Left renal pelvis (tissue), 4 donors: ENCODE measurements at places on chromosomes 1 and 21.

DNA sequence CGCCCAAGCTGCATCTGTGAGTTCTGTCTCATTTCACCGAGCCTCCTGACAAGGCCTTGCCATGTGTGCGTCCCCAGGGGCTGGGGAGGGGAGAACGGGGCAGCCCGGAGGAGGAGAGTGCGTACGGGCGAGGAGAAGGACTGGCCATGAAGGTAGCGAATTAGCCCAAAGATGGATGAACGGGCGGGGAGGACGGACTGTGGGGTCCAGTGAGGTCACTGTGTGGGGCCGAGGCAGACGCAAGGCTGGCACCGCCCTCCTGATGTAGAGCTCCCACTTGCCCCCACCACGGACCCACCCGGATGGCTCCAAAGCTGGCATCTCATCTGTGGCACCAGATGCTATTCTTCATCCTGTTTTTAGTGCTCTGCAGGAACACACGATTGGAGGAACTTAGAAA lies 330.4 kb downstream of the AJAP1 start:
- DNase-seq = no peak

DNA sequence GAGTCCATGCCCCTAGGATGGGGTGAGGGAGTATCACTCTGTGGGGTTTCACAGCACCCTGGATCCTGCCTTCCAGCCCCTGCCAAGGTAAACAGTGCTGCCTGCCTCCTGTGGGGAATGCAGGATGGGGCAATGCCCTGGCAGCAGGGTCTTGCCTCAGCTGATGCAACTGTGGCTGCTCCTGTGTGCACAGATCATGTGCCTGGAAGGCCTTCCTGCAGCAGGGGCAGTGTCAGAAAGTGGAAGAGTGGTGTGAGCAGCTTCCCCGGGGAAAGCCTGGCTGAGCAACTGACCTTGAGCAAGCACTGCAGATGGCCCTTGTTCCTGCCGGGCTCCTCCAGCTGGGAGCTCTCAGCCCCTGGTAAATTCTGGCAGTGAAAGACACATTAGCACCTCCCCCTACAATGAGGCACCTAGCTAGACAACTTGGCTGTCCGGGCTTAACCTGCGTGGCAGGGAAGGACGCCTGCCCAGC lies 9.9 kb downstream of the TOR3A start:
- DNase-seq = no peak

GRCh38 chr1:34587761-34588160 lies 167.1 kb upstream of the GJB5 start:
- DNase-seq = no peak

DNA sequence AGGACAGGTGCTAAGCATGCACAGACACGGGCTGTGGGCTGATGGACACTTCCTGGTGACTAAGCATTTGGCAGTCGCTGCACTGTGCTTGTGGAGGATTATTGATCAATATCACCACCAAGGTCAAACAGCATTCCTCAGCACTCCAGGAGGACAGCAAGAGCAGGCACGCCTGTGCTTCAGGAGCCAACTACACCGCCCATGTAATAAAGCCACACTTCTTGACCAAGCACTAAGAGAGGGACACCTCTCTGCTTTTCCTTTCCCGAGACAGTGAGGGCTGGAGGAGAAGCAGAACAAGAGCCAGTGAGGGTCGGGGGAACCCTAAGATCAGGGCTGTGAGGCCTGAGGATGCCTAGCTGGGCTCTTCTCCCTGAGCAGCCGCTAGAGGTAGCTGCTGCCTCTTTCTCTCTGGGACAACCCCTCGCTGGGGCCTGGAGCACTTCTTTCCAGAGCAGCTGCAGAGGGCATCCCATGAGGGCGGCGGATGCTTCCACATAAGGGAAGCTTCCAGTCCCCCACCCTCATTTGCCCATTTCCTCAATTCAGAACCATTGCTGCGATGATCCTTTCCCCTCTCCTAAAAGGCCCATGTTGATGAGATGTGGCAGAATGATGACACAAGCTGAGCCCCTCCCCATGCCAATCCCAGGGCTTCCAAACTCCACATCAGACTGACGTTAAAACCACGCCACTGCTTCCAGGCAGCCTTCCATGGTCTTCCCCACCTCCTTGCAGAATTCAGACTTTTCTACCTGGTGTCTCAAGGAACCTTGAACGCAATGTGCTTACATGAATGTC lies 19.1 kb downstream of the RAB7B start:
- DNase-seq = no peak

GRCh38 chr1:145995148-145995881 lies 1.1 kb downstream of the TXNIP start:
- DNase-seq = no peak

- DNase-seq = no peak
Observed at GRCh38 chr1:198638894-198639635, at the start of gene PTPRC. PTPRC (plus strand) TSS chr1:198639040; CDS start chr1:198639269, 229 bp downstream.

GRCh38 chr21:46374761-46375389 lies 50.9 kb downstream of the PCNT start:
- no peak for DNase-seq

GRCh38 chr1:94597701-94598100 lies 56.1 kb upstream of the F3 start:
- no peak for DNase-seq

DNA sequence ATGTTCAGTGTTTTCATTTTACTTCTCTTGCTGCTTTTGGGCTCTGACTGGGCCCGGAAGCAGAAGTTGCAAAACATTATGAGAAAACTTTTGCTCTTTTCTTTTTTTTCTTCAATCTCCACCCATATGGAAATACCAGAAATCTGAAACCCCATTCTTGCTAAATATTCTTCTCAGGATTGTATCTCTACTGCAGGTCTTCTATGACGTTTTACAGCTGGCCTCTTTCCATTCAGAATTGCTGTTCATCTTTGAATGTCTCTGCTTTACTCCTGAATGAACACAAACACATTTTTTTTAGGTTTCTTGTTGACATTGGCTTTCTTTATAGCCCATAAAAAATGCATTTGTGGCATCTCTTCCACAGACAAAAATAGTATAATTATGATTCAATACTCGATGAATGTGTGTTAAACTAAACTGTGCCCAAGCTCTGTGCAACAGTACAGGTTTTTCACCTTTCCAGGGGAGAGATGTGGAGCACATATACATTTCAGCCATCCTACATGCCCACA lies 18.8 kb downstream of the PTPRC start:
- no peak for DNase-seq

GRCh38 chr1:232164078-232164963 lies 465.6 kb downstream of the SIPA1L2 start:
- no peak for DNase-seq

DNA sequence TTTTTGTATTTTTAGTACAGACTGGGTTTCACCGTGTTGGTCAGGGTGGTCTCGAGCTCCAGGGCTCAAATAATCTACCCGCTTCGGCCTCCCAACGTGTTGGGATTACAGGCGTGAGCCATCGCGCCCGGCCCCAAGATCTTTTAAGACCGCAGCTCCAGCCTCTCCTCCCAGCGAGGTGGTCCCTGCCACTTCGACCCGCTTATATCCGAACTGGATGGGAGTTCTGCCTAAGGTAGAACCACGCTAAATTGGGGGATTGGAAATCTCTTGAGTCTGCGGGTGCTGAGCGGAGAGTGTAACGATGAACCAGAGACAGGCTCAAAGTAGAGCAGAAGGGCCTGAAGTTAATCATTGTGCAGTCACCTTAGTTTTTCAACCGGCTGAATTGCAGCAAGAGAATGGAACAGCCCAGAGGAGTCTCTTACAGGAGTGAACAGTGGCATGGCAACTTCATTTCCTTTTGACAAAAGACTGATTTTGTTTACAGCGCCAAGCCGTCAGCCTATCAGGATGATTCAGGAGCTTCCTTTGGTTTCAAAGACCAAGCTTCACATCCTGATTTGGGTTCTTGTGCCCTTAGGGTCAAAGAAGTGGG lies 726 bp upstream of the CYB5R1 start:
- DNase-seq = no peak

- DNase-seq = no peak
Observed at GRCh38 chr1:28176492-28177470, at the start of gene PTAFR. PTAFR (minus strand) TSS chr1:28176690; CDS start chr1:28151021, 25,669 bp downstream.

DNA sequence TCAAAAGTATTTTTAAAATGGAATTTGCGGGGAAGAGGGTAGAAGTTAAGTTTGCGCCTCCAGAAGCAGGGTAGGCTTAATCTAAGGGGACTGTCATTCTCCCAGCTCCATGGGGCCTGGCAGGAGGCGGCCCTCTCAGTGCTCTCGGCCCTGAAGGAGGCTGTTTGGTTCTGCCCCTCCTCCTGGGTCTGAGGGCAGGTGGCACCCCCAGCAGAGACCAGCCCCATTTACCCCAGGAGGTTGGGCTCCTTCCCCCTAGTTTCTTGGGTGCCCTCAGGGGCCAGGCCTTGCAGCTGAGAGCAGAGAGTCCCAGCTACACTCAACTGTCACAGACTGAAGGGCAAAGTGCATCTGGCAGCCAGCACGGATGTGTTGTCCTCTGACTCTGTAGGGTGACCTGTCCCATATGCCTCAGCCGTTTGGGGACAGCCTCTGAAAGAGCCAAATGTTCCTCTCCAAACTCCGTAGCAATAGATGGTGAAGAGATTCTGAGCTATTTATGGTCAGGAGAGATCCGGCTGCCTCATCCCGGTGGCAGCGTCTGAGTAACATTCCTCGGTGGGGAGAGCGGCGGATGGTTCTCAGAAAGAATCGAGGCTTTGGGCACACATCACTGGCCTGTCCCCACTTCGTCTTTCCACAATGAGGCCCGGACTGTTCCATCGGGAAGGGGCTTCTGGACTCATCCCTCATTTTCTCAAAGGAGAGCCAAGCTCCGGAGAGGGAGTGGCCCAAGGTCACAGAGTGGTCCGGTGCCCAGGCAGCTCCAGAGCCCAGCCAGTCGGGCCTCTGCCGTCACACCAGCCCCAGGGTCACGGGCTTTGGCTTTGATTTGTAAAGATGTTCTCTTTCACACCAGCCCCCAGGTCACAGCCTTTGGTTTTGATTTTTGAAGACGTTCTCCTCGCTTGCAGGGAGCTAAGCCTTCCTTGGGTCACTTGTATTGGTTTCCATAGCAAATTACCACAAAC lies 424.2 kb upstream of the VAMP3 start:
- no peak for DNase-seq

DNA sequence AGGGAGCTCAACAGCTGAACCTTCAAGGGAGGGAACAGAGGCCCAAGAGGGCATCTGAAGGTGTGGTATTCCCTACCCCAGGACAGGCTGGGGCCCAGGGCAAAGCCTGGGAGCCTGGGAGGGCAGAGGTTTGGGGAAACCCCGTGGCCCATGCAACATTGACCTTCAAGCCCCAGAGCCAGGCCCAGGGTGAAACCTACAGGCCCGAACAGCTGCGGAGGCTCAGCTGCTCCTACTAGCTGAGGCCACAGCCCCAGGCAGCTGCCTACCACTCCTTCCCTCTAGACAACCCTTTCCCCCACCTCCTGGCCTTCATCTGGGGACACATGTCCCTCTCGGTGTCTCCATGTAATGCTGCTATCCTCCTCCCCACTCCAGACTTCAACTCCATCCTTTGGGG lies 3.2 kb downstream of the LAD1 start:
- DNase-seq = no peak

GRCh38 chr21:45326169-45326851 lies 38.6 kb upstream of the POFUT2 start:
- DNase-seq = no peak

DNA sequence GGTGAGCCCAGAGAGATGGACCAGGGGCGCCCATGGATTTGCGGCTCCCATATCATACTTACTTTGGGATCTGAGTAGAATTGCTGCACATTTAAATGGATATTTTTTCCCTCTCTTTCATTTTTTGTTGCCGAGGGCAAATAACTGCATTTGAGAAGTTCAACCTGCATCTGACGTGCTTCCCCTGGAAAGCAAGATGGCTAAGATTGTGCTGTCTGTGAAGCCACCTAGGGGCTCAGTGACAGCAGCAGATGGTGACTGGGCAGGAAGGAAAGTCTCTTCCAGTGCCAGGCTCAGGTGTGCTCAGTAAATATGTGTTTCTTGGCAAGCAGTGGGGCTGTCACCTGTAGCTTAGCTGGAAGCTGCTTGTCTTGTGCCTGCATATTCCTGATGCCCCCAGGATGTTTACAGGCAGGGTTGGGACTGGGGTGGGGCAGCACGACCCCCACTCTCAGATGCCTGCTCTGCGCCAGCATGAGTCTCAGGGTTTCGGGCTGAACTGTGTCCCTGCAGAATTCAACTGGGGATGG lies 59.8 kb upstream of the ETV3 start:
- DNase-seq = no peak

- no peak for DNase-seq
Observed at GRCh38 chr1:60681095-60681860, 401.1 kb upstream of the NFIA start.

DNA sequence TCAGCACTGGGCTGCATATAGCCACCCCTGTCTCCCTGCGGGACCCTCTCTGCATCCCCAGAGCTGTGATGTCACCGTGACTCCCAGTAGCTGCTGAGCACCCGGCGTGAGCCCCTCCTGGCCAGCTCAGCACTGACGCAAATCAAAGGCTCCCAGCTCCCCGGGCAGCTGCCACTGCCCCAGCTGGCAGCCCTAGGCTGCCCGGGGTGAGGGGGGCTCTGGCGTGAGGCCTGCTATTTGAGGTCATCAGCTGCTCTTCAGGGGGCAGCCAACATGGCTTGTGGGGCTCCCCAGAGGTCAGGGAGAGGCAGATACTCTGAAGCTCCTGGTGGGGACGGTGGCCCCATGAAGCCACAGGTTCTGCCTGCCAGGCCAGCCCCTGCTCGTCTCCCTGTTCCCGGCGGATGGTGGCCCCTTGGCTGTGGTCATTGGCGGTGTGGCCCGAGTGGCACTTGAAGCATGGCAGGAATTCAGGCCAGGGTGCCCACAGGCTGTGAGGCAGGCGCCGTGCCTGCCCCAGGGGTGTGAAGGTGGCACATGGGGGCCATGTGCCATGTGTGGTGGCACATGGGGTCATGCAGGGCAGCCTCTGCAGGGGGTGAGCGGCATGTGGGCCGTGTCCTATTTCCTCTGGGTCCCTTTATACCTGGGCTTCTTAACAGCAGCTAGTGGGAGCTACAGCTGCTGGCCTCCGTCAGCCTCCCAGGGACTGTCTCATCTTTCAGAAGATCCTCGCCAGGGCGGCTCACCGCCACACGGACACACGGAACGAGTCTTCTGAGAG lies 85.4 kb downstream of the SIK1 start:
- DNase-seq = no peak

DNA sequence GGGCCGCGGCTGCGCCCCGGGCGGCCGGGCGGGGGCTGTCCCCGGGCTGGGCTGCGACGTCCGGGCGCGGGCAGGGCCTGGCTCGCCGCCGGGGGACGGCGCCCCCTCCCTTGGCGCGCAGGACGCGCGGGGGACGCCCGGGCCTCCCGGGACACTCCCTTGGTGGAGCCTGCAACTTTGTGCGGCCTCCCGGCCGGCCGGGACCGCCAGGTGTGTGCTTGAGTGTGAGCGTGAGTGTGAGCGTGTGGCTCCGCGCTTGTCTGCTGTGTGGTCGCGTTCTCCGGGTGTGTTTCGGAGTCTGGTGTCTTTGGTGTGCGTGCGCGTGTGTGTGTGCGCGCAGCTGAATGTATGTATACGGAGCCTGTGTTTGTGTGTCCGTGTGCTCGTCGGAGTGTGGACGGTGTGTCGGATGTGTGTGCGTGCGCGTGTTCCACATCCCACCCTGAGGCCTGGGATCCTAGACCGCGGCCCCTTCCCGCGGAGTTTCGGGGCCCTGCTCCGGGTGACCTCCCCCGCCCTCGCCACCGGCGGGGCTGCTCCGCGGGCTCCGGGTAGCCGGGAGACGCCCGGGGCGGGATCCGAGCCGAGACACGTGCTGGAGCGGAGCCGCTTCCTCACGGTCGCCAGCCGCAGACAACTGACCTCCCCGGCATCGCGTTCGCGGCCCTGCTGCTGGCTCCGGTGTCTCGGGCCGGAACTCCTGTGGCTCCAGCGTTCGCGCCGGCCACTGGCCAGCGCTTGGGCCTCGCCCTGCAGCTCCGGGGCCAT lies 1.7 kb downstream of the PTPRU start:
- no peak for DNase-seq
